ENCODE measurements at places on chromosomes 7 and 10.

DNA sequence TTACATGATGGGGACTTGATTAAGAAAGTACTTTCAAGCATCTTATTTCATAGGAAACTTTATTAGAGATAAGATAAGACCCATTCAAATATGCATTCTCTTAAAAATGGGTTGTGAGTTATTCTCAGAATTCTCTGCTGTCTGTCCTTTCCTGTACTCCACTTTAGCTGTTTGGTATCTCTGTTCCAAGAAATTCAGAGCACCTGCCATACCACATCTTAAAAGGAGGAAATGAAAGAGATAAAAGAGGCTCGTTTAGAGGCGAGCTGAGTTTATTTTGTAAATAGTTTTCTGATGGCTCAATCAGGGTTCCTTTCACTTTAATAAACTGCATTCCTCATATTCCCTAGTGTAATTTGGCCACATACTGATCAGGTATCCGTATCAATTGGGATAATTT lies 87.2 kb downstream of the MDFIC start:
- DNase-seq, result peak; percentile 39

- no peak for DNase-seq
Measured at GRCh38 chr7:48040944-48041652, 5.8 kb downstream of the C7orf57 start.

DNA sequence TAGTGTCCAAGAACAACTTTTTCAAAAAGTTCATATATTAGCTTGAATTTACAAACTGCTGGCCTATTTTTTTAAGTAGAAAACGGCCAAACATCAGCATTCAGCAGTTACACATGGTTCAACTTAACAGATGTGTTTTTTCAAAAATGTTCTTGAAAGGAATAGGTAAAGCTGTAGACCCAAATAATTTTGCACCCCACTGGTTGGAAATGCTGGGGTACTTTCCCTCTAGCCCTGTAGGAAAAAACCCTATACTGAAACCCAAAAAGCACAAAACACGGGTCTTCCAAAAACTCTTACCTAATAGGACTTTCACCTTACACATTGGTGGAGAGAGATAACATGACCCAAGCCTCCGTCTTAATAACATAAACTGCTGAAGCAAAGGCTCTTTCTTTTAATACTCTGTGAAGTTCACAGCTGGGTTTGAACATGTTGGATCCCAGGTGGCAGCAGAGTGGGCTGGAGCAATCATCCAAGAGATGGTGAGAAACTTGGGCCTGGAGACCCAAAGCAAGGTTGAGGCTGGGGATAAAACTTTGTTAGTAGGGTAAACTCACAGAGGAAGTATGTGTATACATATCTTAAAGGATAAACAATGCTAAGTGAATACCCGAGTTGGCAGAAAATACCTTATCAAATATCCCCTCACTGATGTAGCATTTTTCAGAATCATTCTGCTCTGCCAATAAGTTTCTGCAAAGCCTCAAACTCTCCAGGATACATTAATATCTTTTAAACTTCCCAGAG lies 629 bp upstream of the DNAJC9 start:
- DNase-seq, result peak; percentile 16

- DNase-seq, result no peak
Measured at GRCh38 chr7:51318886-51319579, 2.4 kb upstream of the COBL start.

DNA sequence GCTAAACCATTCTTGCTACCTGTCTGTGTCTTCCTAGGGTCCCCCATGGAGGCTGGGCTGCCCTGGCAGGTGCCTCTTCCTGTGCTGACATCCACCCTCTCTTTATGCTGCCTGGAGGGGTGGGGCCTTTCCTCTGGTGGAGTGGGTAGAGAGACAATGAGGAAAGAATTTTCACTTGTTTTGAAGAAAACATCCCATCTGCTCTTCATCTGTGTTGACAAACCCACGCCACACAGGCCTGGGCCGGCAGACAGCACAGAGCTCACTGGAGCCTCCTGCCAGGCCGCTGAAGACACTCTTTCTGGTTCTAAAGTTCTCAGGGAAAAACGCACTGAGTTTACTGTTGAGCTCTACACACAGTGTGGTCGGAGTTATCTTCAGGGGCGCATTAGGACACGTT lies 328.2 kb downstream of the GLRX3 start:
- DNase-seq, result no peak

- DNase-seq, result no peak
Measured at GRCh38 chr7:6545398-6546126, 5.7 kb downstream of the GRID2IP start.

DNA sequence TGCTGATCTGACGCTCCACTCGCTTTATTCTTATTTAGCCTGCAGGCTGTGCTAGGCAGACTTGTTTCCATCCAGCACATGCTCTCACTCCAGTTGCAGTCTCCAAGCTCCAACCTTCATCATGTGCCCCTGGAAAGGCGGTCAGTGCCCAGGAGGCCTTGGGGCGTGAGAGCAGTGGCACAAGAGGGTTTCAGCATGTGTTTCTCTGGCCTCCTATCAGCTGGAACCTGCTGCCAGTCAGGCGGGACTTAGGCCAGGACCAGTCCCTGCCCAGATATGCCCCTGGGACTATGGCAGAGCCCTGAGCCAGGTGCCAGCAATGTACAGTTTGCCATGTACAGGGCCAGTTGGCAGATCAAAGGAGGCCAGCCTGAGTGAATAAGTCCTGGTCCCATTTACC lies 330.2 kb upstream of the FZD1 start:
- no peak for DNase-seq

DNA sequence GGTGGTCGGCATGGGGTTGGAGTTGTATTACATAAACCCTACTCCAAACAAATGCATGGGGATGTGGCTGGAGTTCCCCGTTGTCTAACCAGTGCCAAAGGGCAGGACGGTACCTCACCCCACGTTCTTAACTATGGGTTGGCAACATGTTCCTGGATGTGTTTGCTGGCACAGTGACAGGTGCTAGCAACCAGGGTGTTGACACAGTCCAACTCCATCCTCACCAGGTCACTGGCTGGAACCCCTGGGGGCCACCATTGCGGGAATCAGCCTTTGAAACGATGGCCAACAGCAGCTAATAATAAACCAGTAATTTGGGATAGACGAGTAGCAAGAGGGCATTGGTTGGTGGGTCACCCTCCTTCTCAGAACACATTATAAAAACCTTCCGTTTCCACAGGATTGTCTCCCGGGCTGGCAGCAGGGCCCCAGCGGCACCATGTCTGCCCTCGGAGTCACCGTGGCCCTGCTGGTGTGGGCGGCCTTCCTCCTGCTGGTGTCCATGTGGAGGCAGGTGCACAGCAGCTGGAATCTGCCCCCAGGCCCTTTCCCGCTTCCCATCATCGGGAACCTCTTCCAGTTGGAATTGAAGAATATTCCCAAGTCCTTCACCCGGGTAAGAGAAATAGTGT lies at the start of gene CYP2E1:
TSS of gene CYP2E1 (plus strand) at position 407 of the 632 bp plus-strand sequence. CDS start at position 440, 33 bp downstream.
- DNase-seq, result no peak

DNA sequence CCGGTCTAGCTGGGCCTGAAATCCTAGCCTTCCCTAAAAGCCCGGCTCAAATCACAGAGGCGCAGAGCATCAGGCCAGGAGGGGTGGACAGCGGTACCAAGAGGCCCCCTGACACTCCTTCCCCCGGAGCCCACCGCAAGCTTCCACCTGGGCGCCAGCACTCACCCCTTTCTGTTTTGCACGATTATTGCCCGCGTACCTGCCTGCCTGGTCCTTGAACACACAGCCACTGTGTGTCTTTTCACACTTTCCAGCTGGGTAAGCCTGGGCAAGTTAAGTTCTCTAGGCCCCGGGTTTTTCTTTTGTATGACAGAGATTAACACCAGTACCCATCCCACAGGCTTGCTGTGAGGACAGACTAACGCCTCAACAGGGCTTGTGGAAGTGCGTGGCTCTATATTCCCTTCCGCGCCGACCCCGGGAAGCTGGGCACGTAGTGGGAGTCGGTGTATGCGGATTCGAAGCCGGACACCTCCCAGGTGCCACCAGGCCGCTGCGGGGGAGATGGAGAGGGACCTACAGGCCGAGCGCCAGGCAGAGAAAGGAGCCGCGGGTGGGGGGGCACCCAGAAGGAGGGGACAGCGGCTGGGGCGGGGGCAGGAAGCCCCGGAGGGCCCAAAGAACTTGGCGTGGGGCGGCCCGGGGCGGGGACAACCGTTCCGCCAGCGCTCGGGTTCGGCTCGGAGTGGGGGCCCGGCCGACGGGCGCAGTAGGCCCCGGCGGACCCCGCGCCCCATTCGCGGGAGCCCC lies 792 bp downstream of the ZNF746 start:
- peak; percentile 57 for DNase-seq
